ENCODE measurements at places on chromosomes 16 and 17. TPM values are rescaled to one million over a fixed set of nuclear protein-coding genes. Genes with fewer than 3 reads are reported as not detected.
A peak's percentile ranks its signal among the peaks of the same experiment; 100 is the strongest.

DNA sequence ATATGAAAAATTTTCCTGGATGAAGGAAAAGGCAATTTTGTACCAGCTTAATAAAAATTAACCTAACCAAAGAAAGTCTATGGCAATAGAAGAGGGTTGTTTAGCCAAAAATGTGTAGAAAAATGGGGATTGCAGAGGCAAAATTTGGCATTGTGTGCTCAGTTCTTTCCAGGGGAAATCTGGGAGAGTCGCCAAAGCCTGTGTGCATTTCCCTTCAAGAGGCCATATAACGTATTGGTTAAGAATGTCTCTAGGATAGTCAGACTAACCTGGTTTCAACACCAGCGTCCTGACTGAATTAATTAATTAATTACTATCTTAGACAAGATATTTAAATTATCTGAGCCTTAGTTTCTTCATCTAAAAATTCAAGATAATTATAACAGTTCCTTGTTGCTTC is 44.8 kb upstream of the HLF start:
- no peak for ATAC-seq

DNA sequence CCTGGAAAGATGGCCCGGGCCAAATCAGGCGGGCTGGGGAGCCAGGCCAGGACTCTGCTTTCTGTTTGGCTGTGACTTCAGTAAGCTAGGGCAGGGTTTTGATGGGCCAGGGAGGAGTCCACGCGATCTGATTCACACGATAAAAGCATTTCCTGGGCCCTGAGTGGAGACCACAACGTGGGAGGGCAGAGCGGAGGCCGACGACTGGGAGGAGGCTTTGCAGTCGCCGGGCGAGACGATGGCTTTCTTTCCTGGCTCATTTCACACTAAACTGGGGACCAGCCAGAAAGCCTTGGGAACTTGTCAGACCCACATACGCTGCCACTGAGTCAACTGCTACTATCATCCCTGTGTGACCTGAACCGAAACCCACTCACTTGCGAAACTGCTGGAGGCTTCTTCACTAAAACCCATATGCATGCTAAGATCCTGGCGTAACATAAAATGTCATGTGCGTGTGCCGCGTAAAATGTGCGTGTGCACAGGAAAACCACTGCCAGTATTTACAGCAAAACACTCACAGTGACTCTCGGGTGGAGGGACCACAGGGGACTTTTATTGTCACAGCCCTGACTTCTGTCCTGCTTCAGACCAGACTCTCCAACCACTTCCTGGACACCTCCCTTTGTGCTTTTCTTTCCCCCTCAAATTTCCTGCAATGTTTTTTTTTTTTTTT is 14.2 kb upstream of the RHBDF2 start:
- ATAC-seq: peak; percentile 25

GRCh38 chr17:31724619-31725018 is 134.4 kb downstream of the COPRS start:
- no peak for ATAC-seq

DNA sequence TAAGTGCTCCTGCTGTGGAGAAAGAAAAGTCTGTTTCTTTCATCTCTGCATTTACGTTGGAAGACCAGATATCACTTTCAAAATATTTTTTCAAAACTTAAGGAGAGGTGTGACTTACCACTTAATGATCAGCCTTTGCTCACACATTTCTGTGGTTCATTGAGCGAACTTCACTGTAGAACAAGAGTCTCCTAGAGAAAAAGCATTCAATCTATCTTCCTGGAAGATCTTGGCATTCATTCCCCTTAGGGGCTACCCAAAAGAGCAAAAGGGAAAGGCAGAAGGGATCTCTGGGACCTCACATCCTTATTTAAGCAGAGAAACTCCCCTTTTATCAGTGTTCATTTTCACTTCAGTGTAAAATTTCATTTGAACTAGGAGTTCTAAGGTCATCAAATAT is 61.2 kb downstream of the HS3ST3A1 start:
- ATAC-seq: no peak

DNA sequence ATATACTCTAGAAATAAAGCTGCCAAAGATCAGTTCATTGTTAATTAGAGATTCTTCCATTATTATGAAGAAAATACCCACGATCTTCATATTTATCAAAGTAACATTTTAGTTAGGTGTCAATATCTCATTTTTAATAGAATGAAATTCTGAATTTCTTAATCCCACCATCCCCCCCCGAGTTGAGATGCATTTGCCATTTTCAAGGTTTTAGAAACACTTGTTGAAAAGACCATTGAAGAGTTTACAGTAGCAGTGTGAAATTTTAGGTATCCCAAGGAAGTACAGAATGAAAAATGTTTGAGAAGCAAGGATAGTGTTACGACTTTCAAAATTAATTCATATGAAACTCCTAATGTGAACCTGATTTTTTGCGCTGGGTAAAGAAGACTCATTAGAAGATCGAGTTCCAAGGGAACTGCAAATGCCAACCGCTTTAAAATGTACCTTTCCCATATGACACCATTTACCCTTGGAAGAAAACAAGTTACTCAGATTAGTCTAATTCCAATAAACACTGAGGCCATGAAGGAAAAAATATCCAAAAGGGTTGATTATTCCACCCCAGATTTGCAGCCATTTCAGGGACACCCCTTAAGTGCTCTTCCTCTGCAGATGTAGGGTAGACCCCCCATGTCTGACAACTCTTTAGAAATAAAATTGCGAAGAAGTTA is 731 bp downstream of the IKZF3 start:
- ATAC-seq: no peak

- no peak for ATAC-seq
Observed at GRCh38 chr17:69874175-69874670, 200.8 kb upstream of the KCNJ16 start.

- ATAC-seq: peak; percentile 23
Observed at GRCh38 chr17:50218771-50219315, 17.4 kb upstream of the COL1A1 start.

DNA sequence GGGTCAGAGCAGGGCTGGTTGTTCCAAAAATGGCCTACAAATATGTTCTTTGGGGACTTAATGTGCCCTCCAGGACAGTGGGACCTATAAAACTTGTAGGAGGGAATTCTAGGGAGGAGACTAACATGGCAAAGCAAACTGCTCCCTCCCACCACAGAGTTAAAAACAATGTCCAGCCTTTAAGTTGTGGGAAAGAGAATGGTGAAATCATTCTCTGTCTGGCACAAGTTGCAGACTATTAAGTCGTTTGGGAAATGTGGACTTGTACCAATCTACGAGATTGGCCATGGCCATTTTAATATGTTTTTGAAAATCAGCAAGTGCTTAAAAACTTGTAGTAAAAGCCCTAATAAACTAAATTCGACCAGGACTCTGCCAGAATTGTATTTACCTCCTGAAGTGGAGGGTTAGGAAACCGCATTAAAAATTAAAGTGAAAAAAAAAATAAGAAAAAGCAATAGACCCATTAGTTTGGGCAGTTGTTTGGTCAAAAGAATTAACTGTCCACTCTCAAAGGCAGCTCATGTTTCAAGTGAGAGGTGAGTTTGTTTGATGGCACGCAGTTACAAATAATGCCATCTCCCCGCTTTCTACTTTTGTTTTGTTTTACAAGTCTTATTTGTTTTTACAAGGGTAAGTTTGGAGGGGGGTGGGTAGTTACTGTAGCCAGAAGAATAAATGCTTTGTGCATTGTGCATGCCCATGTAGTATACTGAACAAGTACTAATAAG is 32.4 kb downstream of the ANKFN1 start:
- ATAC-seq: no peak

GRCh38 chr17:70230850-70231640 is 61.7 kb downstream of the KCNJ2 start:
- ATAC-seq: no peak

GRCh38 chr17:44334727-44335126 is 10.1 kb upstream of the SLC25A39 start:
- no peak for ATAC-seq

- no peak for ATAC-seq
Observed at GRCh38 chr16:22353933-22354541, 20.4 kb downstream of the CDR2 start.

GRCh38 chr17:77675816-77676215 is 282.7 kb upstream of the TNRC6C start:
- peak; percentile 8 for ATAC-seq

GRCh38 chr16:23420011-23420410 is 33.0 kb downstream of the COG7 start:
- ATAC-seq: no peak

GRCh38 chr16:31357324-31358109 is 2.5 kb downstream of the ITGAX start:
- no peak for ATAC-seq

- no peak for ATAC-seq
Observed at GRCh38 chr16:87496447-87496801, 3.6 kb upstream of the ZCCHC14 start.

DNA sequence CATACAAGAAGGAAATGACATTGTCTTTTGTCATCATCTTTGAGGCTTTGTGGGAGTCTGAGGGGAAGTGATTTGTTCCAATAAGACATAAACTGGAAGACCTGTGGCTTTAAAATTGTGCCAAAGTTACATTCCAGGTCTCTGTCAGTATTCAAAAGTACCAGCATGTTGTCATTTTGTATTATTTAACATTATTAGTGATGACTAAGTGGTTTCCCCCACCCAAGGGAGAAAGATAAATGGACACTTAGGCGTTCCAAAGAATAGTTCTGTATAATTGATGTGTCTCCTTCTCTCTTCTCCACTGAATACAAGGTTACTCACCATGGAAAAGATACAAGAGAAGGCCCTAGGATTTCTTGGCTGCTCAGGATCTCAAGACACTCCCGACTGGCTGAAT is 3.8 kb downstream of the CFAP97D1 start:
- no peak for ATAC-seq

- ATAC-seq: no peak
Observed at GRCh38 chr16:1283996-1284616, 25.3 kb upstream of the UBE2I start.

DNA sequence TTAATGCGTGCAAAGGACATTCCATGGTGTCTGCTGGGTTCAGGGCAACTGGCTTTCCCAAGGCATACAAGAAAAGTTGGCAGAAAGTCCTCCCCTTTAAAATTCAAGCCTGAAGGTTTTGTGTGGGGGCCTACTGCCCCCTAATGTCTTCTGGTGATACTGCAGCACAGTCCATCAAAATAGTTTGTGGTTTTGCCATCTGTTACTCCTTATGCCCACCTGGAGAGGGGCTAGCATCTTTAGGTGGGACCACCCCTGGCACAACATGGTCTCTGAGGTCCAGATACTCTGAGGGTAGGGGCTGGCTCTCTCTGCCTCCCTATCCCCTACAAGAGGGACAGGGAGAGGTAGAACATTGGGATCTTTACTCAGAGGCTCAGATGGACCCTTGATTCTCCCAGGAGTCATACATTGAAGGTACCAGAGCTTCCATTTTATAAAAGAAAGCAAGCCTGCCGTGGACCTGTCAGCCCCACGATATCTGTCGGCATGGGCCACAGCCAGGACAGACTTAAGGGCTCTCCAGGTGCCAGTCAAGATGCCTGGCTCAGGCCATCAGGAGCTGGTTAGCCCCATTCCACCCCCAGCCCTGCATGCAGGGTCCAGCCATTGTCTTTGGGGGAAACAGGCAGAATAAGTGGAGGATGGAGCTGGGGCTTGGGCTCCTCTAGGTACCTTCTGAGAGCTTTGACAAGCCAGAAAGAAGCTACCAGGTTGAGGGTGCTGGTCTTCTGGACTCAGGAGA is 6.3 kb downstream of the ESRP2 start:
- ATAC-seq: no peak

GRCh38 chr16:63978240-63978639 is 1143.6 kb downstream of the CDH11 start:
- no peak for ATAC-seq

- ATAC-seq: peak; percentile 77
Observed at GRCh38 chr17:74295625-74296547, 21.9 kb downstream of the DNAI2 start.

GRCh38 chr17:1050246-1050995 is 53.5 kb downstream of the TIMM22 start:
- ATAC-seq: peak; percentile 7

DNA sequence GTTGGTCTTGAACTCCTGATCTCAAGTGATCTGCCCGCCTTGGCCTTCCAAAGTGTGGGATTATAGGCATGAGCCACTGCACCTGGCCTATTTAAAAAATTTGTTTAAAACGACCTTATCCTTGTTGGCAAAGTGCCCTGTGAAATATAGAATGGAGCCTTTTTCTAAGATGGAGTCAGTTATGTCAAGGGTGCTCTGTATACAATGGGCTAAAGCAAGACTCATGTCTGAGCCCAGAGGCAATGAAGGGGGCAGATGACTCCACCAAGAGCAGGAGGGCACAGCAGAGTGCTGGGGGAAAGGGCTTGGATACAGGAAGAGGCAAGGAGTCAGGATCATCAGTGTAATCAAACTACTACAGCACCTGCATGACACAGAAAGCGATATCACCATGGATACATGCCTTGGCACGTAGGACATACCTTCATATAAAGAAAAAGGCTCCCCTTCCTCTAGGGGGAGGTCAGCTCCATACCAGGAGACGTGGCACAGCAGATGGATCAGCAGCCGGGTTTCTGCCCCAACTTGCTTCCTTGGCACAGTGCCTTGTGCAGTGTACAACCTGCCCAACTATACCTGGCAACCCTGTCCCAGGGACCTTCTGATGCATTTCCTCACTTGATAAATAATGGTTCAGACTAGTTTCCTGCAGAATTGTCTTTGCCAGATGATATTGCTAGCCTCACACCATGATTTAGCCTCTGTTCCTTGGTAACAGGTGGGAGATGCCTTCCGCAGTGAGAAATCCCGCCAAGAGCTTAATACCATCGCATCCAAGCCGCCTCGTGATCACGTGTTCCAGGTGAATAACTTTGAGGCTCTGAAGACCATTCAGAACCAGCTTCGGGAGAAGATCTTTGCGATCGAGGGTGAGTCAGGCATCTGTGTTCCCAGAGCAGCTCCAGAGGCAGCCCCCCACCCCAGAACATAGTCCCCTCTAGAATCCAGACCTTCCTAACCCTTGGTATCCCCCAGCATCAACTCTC is 15.3 kb downstream of the ITGAM start:
- ATAC-seq: no peak

GRCh38 chr16:9107025-9107970 is 15.9 kb downstream of the HAPSTR1 start:
- ATAC-seq: peak; percentile 3

GRCh38 chr17:70314506-70314905 is 145.2 kb downstream of the KCNJ2 start:
- ATAC-seq: no peak

Gene NDUFB10
- 208 TPM for total RNA-seq

Gene MYH3
- total RNA-seq: 2.2 TPM

Gene TMEM235
- total RNA-seq: not detected

Gene GPRC5B
- 37.0 TPM for total RNA-seq

Gene DHX58
- 0.33 TPM for total RNA-seq

Gene HBQ1
- 4.9 TPM for total RNA-seq

Gene WNT3
- total RNA-seq: 3.6 TPM

Gene HAGHL
- total RNA-seq: 7.2 TPM

Gene CNTNAP4
- 6.2 TPM for total RNA-seq

Gene TEKT5
- 0.91 TPM for total RNA-seq

Gene SOX9
- total RNA-seq: 20.1 TPM

Gene TEX14
- total RNA-seq: 0.27 TPM

Gene C1QL1
- not detected for total RNA-seq

Gene RND2
- 21.5 TPM for total RNA-seq

Gene BCKDK
- total RNA-seq: 26.3 TPM

Gene UBE2G1
- 29.6 TPM for total RNA-seq

Gene ATP6V0D1
- total RNA-seq: 53.2 TPM

Gene CCL4
- total RNA-seq: not detected

Gene KRTAP2-2
- total RNA-seq: not detected

Gene TAT
- total RNA-seq: not detected

Gene NPLOC4
- 42.6 TPM for total RNA-seq

Gene ETV4
- 4.3 TPM for total RNA-seq
